CD4-positive, alpha-beta memory T cell (primary cell): ENCODE measurements at places on chromosomes 4 and X. TPM values are rescaled to one million over a fixed set of nuclear protein-coding genes. Genes with fewer than 3 reads are reported as not detected.

- DNase-seq = no peak
Observed at GRCh38 chrX:68942104-68942503, 113.3 kb downstream of the EFNB1 start.

DNA sequence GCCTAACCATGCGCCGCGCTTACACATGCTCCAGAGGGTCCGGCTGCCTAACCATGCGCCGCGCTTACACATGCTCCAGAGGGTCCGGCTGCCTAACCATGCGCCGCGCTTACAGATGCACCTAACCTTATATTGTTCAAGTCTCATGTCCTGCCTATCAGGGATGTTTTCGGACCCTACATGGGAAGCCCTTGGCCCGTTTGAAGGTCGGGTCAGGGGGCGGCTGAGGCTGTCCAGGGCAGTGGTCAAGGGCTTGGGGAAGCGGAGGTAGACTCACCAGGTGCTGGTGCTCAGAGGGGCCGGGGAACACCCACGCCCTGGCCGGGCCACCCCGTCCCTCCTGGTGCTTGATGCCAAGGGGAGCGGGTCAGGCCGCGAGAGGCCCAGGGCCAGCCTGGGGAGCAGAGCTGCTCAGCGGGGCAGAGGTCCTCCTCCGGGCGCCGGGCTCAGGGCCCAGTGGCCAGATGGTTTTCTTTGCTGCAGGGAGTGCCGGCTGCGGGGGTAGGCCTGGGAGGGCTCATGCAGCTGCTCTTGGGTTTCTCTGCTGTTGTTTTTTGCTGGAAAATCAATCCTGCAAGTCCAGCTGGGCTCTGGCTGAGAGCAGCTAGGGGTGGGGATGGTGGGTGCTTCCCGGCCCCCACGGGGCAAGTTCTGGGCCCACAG, 35.4 kb upstream of the SPON2 start:
- DNase-seq = no peak

DNA sequence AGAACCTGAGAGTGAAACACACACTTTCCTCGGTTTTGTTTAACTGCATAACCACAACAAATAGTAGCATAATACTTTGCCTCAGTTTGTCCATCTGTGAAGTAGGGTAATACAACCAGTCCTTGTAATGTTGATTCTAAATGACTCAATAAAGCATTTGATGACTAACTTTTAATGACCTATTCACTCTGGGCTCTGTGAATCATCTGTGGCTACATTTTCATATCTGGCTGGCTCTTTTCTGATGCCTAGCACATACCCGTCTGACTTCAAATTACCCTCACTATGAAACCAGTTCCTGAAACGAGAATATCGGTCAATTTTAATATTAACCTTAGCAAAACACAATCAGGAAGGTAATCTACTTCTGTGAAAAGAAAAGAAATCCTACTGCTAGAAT, 151.0 kb downstream of the SH2D1A start:
- no peak for DNase-seq

GRCh38 chr4:158255727-158256324, 45.5 kb downstream of the TMEM144 start:
- no peak for DNase-seq

- DNase-seq = no peak
Observed at GRCh38 chr4:64384237-64385203, 24.7 kb downstream of the TECRL start.

- no peak for DNase-seq
Observed at GRCh38 chr4:66062921-66063320, 392.6 kb upstream of the EPHA5 start.

GRCh38 chrX:39633293-39633692, 464.5 kb downstream of the BCOR start:
- no peak for DNase-seq

GRCh38 chr4:19993242-19993641, 258.5 kb upstream of the SLIT2 start:
- no peak for DNase-seq

GRCh38 chr4:183986291-183986970, 81.3 kb downstream of the STOX2 start:
- DNase-seq = no peak

Gene IL3RA
- total RNA-seq = not detected

Gene BRCC3
- total RNA-seq = 19.2 TPM

Gene TLL1
- not detected for total RNA-seq
